ENCODE measurements at places on chromosomes 3 and 15. TPM values are rescaled to one million over a fixed set of nuclear protein-coding genes. Genes with fewer than 3 reads are reported as not detected.

DNA sequence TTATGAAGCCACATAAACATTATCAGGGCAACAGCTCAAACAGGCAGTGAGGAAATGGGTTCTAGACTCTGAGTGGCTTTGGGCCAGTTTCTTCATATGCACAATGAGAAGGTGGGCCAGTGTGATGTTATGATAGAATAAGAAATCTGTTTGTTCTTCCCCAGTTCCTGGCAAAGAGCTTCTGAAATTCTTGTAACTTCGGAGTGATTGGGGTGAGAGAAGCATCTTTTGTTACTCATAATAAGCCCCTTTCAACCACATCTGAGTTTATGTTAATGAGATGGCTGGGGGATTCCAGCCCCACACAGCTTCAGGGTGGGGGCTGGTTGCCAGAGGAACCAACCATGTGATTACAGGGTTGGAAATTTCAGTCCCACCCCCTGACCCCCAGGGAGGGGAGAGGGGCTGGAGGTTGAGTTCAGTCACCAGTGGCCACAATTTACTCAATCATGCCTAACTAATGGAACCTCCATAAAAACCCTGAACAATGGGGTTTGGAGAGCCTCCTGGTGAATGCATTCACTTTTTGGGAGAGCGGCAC, 57.0 kb upstream of the FRMD4B start:
- no peak overlapping the region for H3K27ac ChIP-seq
- H3K36me3 ChIP-seq, result no peaks in the 10 kb centered on the region
- no peak overlapping the region for H3K4me3 ChIP-seq
- no peaks in the 10 kb centered on the region for H3K4me1 ChIP-seq
- DNase-seq, result no peak

GRCh38 chr3:65412588-65412987, 626.1 kb downstream of the MAGI1 start:
- H3K4me1 ChIP-seq, result no peaks in the 10 kb centered on the region
- no peak for DNase-seq
- H3K36me3 ChIP-seq, result no peaks in the 10 kb centered on the region
- H3K27me3 ChIP-seq, result no peaks in the 10 kb centered on the region

DNA sequence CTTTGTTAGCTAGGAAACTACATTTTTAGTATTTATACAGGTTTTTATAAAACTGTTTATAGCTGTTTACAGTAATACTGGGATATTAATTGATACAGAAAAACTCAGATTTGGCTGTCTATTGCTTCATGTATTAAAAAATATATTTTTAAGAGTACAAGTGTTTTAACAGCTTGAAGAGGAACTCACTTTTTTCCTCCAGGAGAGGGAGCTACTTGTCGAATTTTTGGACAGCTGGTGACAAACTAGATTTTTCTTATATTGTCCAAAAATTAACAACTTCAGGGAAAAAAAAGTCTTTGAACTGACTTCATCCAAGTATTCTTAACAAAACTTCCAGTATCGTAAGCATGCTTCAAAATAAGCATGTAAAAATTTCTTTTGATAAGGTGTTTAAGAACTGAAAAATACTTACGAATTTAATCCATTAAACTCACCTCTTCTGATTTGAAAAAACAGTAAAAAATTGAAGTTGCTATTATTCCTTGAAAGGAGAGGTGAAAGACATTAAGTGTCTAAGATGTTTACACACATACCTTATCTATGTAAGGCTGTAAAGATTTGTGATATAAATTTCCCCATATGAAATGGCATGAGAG, 4.0 kb downstream of the DIPK2A start:
- H3K4me3 ChIP-seq, result peak overlapping the region; percentile 9
- H3K27me3 ChIP-seq, result peaks cover 22% of the 10 kb centered on the region
- H3K4me1 ChIP-seq, result no peaks in the 10 kb centered on the region
- no peak overlapping the region for H3K27ac ChIP-seq

GRCh38 chr3:30142946-30143345, 463.5 kb upstream of the TGFBR2 start:
- DNase-seq, result no peak
- H3K36me3 ChIP-seq, result no peaks in the 10 kb centered on the region
- H3K27me3 ChIP-seq, result no peaks in the 10 kb centered on the region
- peaks cover 9% of the 10 kb centered on the region for H3K4me1 ChIP-seq
- no peak overlapping the region for H3K27ac ChIP-seq

DNA sequence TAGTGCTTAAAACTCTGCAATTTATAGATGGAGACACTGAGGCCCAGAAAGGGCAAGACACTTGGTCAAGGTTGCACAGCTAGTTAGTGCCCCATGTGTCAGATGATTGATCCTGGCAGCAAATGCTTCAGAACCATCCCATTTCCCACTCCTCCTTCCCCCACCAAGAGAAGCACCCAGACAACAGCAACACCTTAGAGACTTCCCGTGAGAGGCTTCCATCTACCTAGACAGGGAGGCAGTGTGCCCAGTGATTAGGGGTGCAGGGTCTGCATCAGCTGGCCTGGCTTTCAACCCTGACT, 77.6 kb downstream of the CORO2B start:
- no peaks in the 10 kb centered on the region for H3K27me3 ChIP-seq
- no peak overlapping the region for H3K27ac ChIP-seq
- DNase-seq, result no peak

DNA sequence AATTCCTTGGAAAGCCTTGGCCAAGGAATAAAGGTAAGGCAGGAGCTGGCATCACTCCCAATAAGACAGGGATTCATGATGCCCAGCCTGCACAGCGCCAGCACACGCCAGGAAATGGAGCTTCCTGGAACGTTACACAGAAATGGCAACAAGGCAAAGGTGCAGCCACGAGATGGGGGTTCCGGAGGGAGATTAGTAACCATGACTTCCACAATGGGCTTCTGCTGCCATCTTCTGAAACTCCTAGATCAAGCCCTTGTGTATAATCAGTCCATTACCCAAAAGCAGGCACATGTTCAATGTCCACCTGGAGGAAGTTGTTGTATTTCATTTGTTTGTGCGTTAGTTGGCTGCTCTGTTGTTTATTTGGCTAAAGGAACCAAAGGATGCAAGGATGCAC, 131.2 kb upstream of the TRIM42 start:
- DNase-seq, result no peak
- H3K4me1 ChIP-seq, result no peaks in the 10 kb centered on the region
- H3K36me3 ChIP-seq, result no peaks in the 10 kb centered on the region
- H3K27me3 ChIP-seq, result no peaks in the 10 kb centered on the region

DNA sequence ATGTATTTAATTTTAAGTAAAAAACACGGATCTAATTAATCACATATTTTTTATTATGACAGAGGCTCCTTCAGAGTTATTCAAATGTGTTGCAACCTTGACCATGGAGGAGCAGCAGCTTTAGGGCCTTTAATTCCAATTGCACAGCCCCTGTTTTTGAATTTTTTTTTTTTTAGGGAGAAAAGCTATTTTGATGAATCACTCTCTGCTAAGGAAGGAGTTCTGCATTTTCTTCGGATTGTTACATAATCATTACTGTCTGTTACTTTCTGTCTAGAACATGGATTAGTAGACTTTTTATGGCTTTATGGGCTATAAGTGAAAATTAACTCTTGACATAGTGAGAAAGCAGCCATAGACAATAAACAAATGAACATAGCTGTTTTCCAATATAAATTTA, 90.8 kb downstream of the MCTP2 start:
- no peaks in the 10 kb centered on the region for H3K36me3 ChIP-seq
- no peak overlapping the region for H3K27ac ChIP-seq
- H3K4me3 ChIP-seq, result no peak overlapping the region

DNA sequence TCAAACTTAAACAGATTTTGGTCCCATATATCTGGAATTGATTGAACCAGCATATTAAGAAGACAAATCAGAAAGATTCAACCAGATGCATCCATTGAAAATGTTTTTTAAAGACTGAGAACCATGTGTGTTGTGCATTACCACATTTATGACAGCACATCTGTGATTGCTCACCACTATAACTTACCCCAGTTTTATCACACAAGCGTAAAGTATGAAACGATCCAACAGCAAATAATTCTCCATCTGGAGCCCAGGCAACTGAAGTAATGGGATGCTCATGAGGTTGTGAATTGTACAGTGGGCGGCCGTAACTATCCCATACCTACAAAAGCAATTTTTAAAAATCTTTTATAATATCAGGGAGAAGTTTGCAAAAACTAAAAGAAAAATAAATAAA, 43.2 kb downstream of the IFT80 start:
- DNase-seq, result peak; percentile 3
- no peak overlapping the region for H3K27ac ChIP-seq
- H3K27me3 ChIP-seq, result no peaks in the 10 kb centered on the region
- no peak overlapping the region for H3K4me3 ChIP-seq

DNA sequence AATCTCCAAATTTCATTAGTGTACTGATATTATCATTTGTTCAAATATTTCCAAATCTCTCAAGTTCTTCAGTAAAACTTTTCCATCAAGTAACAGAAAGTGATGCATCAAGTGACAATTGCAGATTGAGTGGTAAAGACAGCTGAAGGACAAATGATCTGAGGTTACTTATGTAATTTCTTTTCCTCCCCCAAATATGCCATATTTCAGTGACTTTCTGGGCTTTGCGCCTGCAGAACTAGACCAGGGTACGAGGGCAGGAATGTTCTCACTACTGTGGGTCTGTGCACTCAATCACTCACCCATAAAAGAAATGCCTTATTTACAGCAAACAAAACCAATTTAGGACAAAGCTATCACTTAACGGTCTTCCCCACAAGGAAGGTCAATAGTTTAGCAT, 4.7 kb downstream of the SUCLG2 start:
- H3K4me1 ChIP-seq, result peaks cover 6% of the 10 kb centered on the region
- H3K4me3 ChIP-seq, result no peak overlapping the region
- H3K27me3 ChIP-seq, result no peaks in the 10 kb centered on the region
- H3K36me3 ChIP-seq, result peaks cover 6% of the 10 kb centered on the region
- H3K27ac ChIP-seq, result no peak overlapping the region
- DNase-seq, result no peak

- no peak overlapping the region for H3K4me3 ChIP-seq
- no peaks in the 10 kb centered on the region for H3K4me1 ChIP-seq
- no peak overlapping the region for H3K27ac ChIP-seq
- H3K27me3 ChIP-seq, result peaks cover 38% of the 10 kb centered on the region
These were observed 26.9 kb upstream of the ADCY5 start for GRCh38 chr3:123475786-123476185.

DNA sequence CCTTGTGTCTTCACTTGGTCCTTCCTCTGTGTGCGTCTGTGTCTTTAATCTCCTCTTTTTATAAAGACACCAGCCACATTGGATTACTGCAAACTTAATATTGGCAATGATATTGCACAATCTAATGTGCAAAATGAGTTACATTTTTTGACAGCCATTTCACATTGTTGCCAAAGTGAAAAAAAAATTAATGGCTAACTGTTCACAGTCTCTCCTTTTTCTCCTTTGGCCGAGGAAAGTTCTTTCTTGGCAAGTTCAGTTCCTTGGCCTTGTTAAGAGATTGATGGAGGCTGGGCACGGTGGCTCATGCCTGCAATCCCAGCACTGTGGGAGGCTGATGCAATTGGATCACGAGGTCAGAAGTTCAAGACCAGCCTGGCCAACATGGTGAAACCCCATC, 62.2 kb upstream of the ZNF280D start:
- H3K36me3 ChIP-seq, result no peaks in the 10 kb centered on the region
- H3K27ac ChIP-seq, result no peak overlapping the region
- H3K27me3 ChIP-seq, result no peaks in the 10 kb centered on the region
- no peaks in the 10 kb centered on the region for H3K4me1 ChIP-seq
- H3K4me3 ChIP-seq, result no peak overlapping the region

DNA sequence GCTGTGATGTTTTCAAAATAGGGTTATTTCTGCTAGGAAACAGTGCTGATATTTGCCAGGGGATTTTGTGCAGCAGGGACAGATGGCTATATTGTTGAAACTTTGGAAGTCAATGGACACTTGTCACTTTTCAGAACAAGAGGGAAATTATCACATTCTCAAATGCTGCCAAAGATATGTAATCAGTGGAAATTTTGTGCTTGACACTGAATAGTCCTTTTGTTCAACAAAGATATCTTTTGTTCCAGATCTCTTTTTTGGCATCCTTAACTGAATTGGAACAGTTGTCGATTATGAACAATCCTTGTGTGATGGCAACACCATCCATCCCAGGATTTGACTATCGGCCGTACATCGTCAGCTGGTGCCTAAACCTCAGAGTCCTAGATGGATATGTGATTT, 7.8 kb downstream of the CEP97 start:
- H3K4me3 ChIP-seq, result no peak overlapping the region
- H3K4me1 ChIP-seq, result no peaks in the 10 kb centered on the region
- no peak for DNase-seq
- no peaks in the 10 kb centered on the region for H3K27me3 ChIP-seq
- H3K36me3 ChIP-seq, result peaks cover 66% of the 10 kb centered on the region

- no peaks in the 10 kb centered on the region for H3K4me1 ChIP-seq
- no peak overlapping the region for H3K27ac ChIP-seq
- no peaks in the 10 kb centered on the region for H3K36me3 ChIP-seq
- H3K27me3 ChIP-seq, result peaks cover 47% of the 10 kb centered on the region
- no peak overlapping the region for H3K4me3 ChIP-seq
These were observed 7.7 kb downstream of the CCR5 start for GRCh38 chr3:46378426-46378942.

GRCh38 chr3:113179235-113179824, 32.0 kb upstream of the BOC start:
- H3K27me3 ChIP-seq, result no peaks in the 10 kb centered on the region
- DNase-seq, result no peak
- H3K36me3 ChIP-seq, result no peaks in the 10 kb centered on the region

- H3K4me1 ChIP-seq, result no peaks in the 10 kb centered on the region
- no peak overlapping the region for H3K4me3 ChIP-seq
- no peaks in the 10 kb centered on the region for H3K36me3 ChIP-seq
- no peak overlapping the region for H3K27ac ChIP-seq
- no peak for DNase-seq
These were observed 66.6 kb downstream of the PIK3CB start for GRCh38 chr3:138768125-138768524.

DNA sequence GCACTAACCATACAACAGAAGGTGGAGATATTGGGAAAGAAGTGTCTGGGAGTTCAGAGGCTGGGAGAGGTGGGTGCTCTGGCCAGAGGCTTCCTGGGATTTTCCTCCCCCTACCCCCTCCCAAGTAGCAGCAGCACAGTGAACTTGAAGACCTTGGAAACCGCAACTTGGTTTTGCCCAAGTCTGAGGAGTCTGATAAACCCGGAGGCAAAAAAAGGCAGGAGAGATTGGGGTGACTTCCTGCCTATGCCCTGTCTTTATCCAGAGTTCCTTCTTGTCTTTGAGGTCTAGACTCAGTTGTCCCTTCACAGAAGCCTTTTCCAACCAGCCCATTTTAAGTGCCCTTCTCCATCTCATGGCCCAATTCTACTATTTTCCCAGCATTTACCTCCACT, 25.4 kb upstream of the THRB start:
- peaks cover 10% of the 10 kb centered on the region for H3K27me3 ChIP-seq
- no peaks in the 10 kb centered on the region for H3K4me1 ChIP-seq
- no peaks in the 10 kb centered on the region for H3K36me3 ChIP-seq
- no peak for DNase-seq
- H3K4me3 ChIP-seq, result no peak overlapping the region

GRCh38 chr3:193828477-193828876, 235.5 kb downstream of the OPA1 start:
- H3K4me3 ChIP-seq, result no peak overlapping the region
- peaks cover 8% of the 10 kb centered on the region for H3K4me1 ChIP-seq
- no peaks in the 10 kb centered on the region for H3K27me3 ChIP-seq
- H3K36me3 ChIP-seq, result no peaks in the 10 kb centered on the region
- H3K27ac ChIP-seq, result no peak overlapping the region
- DNase-seq, result no peak

GRCh38 chr3:132804498-132804897, 82.3 kb upstream of the NPHP3 start:
- H3K27me3 ChIP-seq, result no peaks in the 10 kb centered on the region
- no peaks in the 10 kb centered on the region for H3K36me3 ChIP-seq
- no peak for DNase-seq
- H3K4me1 ChIP-seq, result no peaks in the 10 kb centered on the region
- H3K4me3 ChIP-seq, result no peak overlapping the region

The KATNBL1 gene
- 20.3 TPM for polyA plus RNA-seq

The TRH gene
- polyA plus RNA-seq, result not detected

The CIB1 gene
- polyA plus RNA-seq, result 87.9 TPM

The CPNE9 gene
- 0.03 TPM for polyA plus RNA-seq

The P2RY13 gene
- not detected for polyA plus RNA-seq

The USP19 gene
- 75.6 TPM for polyA plus RNA-seq

The CRYGS gene
- polyA plus RNA-seq, result 2.3 TPM

All from SK-N-SH (cell line).